ENCODE measurements at places on chromosomes 1 and 21.

DNA sequence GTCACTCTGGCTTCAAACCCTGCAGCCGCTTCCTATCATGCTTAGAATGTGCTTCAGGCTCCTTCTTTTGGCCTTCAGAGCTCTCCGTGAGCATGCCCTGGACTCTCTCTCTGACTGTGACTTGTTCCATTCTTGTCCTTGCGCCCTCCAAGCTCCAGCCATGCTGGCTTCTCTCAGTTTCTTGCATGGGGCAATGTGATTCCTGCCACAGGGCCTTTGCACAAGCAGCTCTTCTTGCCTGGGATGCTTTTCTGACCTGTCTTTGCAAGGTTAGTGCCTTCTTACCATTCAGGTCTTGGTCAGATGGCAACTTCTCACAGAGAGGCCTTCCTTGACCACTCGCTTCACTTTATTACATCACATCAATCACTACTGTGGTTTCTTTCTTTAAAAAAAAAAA, 66.1 kb downstream of the NFASC start:
- no peak for DNase-seq

DNA sequence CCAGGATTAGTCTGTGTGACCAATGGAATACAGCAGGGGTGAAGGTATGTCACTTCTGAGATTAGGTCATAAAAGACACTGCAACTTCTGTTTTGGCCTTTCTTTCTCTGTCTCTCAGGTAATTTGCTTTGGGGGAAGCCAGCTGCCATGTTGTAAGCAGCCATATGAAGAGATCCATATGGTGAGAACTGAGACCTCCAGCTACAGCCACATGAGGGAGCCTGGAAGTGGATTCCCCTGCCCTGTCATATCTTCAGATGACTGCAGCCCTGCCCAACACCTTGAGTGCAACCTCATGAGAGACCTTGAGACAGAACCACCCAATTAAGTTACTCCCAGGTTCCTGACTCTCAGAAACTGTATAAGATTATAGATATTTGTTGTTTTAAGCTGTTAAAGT, 70.1 kb upstream of the ESRRG start:
- DNase-seq, result no peak

GRCh38 chr1:200184196-200184595, 156.7 kb downstream of the NR5A2 start:
- peak; percentile 85 for DNase-seq

GRCh38 chr1:109444346-109444745, 18.1 kb upstream of the PSMA5 start:
- no peak for DNase-seq

DNA sequence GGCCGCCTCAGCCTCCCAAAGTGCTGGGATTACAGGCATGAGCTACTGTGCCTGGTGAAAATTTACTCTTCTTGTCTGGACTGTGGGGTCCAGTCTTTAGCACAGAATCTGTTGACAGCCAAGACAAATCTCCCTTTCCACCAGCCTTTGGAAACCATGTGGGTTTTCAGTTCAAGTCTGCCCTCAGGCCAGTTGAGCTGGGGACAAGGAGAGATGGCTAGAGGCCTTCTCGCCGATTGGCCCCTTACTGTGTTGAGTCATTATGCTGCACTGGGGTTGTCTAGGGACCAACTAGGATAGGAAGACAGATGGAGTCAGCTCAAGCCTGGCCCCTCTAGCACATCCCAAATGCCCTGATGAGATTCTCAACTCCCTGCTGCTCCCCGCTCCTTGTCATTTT, 8.6 kb upstream of the NKAIN1 start:
- DNase-seq, result no peak

- no peak for DNase-seq
These were observed 36.6 kb downstream of the NIBAN1 start for GRCh38 chr1:184937729-184938128.

- no peak for DNase-seq
These were observed 90.6 kb downstream of the GPATCH2 start for GRCh38 chr1:217540321-217540720.

GRCh38 chr1:153515504-153516394, 20.0 kb downstream of the S100A6 start:
- peak; percentile 56 for DNase-seq

GRCh38 chr1:74162333-74162732, 35.6 kb downstream of the LRRIQ3 start:
- DNase-seq, result no peak

DNA sequence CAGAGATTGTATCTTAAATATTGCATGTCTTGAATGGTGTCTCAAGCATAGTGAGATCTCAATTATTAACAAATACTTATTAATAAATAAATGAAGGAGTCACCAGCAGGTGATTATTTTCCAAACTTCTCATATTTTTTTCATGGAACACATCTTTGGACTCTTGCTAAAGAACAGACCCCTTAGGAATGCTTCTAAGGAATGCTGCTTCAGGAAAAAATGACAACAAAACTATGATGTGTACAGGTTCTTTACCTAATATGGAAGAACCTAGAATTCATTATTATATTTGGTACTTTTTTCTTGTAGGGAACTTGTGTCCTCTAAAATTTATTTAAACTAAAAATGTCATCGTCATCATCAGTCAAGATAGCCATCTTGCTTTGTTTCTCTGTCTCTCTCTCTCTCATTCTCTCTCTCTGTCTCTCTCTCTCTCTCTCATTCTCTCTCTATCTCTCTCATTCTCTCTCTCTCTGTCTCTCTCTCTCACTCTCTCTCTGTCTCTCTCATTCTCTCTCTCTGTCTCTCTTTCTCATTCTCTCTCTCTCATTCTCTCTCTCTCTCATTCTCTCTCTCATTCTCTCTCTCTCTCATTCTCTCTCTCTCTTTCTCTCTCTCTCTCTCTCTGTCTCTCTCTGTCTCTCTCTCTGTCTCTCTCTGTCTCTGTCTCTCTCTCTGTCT, 63.0 kb upstream of the ETS2 start:
- DNase-seq, result no peak

GRCh38 chr1:3322450-3323020, 131.9 kb upstream of the ARHGEF16 start:
- DNase-seq, result no peak

DNA sequence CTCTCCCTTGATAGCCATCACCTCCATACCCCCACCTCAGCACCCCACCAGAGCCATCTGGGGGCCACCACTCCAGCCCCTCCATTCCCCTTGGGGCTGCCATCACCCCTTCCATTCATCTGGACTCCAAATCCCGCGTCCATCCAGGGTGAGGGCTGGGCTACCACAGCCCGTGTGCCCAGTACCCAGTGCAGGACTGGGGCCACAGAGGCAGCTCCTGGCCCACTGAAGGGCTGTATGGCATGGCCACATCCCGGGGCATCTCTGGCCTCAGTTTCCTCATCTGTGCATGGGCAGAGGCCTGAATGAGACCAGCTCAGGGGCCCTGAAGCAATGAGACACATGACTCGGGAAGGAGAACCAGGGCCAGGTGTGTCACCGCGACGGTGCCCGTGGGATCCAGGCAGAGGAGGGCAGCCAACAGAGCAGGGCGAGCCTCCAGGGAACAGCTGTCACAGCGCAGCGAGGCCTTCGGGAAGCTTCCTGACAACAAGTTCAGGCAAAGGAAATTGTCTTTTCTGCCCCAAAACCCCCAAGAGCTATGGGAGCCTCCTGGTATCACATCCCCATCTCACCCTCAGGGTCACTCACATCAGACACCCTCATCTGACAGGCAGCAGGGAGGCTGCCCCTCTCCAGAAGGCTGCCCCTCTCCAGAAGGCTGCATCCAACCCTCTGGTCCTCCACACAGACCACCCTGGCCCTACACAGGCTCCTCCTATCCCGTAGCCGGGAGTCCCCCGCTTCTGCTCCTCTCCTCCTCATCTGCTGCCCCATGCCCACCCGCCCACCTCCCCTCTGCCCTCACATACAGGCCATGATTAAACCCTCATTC, 76.3 kb downstream of the MEGF6 start:
- no peak for DNase-seq

GRCh38 chr1:176193023-176193422, 14.1 kb downstream of the COP1 start:
- no peak for DNase-seq

DNA sequence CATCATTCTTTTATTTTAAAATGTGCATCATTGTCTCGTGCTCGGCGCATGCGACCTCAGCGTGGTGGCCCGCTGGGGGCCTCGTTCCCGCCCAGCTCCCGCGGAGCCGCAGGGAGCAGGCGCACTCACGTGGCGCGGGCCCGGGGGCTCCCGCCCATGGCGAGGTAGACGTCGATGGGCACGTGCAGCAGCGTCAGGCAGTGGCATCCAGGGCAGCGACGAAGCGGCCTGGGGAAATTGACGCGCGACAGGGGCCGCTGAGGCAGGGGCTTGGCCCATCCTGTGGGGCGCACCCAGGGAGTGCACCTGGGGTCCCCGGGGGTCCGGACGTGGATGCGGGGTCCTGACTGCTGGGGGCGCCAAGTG, 994 bp downstream of the FAM229A start:
- no peak for DNase-seq

DNA sequence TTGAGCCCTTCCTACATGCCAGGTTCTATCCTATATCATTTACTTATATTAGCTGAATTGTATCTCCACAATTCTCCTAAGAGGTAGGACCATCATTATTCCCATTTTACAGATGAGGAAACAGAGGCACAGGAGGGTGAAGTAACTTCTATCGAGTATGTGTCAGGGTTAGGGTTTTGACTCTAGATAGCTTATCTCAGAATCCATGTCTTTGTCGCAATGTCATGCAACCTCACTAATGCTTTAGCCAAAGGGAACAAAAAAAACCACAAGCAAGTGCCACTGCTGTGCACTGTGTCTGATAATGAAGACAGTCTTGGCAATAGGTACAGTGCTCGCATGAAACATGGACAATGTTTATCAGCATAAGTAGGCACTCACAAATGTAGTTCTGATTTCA, 95.4 kb upstream of the CLDN14 start:
- DNase-seq, result no peak

GRCh38 chr1:83505148-83505547, 493.8 kb downstream of the TTLL7 start:
- no peak for DNase-seq

- no peak for DNase-seq
These were observed 207.1 kb downstream of the ROR1 start for GRCh38 chr1:63980740-63981407.

GRCh38 chr1:207648334-207649209, 3.6 kb downstream of the CR1L start:
- no peak for DNase-seq

- no peak for DNase-seq
These were observed 56.9 kb downstream of the TBCE start for GRCh38 chr1:235424092-235424491.

- no peak for DNase-seq
These were observed 161.7 kb upstream of the EDN2 start for GRCh38 chr1:41646186-41646585.

DNA sequence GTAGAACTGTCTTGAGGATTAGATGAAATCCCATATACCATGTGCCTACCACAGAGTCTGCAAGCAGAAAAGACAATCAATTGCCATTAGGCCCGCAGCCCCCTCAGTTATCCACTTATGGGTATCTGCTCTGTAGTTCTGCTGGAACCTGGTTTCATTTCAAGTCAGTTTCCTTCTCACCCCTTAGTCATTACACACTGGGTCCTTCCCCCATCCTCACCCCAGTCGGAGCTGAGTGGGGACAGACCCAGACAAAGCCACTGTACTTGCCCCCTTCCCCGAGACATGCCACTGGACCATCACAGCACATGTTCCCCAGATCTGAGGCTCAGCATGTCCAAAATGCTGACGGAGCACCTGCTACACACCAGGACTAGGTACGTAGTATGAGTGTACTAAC, 21.2 kb downstream of the PGLYRP3 start:
- DNase-seq, result no peak

DNA sequence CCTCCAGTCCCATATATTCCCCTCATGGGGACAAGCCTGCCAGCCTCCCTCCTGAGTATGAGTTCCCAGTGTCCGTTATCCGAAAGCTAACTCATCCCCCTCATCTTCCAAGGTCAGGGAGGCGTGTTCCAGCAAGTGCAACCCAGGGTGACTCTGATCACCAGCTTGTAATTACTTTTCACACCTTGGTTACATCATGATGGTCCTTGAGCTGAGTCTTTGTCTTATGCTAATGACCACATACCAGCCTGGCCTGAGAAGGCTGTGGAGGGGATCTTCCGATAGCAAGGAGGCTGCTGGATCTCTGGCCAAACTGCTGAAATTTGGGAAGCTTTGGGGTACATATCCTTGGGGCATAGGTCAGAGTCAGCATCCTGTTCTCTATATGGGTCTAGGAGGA, 99.6 kb downstream of the DDX20 start:
- DNase-seq, result no peak

DNA sequence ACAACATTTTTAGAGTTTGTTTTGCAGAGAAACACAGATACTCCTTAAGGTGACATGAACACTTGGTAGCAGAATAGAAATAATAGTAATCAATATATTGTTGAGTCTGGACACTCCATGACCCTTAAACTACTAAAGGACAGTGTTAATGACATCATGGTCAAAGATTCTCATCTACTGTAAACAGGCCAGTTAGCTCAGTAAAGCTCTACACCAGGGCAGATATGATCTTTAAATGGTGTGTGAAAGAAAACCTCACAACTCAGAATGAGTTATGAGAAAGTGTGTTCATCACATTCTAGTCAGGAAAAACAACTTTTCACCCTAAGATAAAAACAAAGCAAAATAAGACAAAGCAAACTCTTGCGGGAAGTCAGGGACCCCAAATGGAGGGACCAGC, 58.1 kb upstream of the ADAMTS5 start:
- no peak for DNase-seq

Measured in CD14-positive monocyte (primary cell).